Cardiac septum (tissue), 1 donor: ENCODE measurements at places on chromosomes 2 and 18. TPM values are rescaled to one million over a fixed set of nuclear protein-coding genes. Genes with fewer than 3 reads are reported as not detected.

DNA sequence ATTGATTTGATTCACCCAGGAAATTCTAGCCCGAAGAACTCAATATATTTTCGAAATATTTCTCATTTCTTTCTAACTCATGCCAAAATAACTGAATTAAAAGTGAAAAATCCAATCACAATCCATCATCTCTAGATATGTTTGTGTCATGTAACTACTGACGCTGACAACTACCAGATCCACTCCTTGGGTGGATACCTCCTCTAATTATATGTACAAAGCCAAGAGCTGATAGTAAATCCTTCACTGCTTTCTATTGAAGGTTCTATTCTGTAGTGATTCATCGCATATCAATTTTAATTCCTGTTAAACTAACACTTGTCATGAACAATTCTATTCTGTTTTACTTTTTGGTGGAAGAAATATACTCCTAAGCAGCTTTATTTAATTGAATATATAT, 1056.6 kb upstream of the NXPH2 start:
- DNase-seq = no peak

DNA sequence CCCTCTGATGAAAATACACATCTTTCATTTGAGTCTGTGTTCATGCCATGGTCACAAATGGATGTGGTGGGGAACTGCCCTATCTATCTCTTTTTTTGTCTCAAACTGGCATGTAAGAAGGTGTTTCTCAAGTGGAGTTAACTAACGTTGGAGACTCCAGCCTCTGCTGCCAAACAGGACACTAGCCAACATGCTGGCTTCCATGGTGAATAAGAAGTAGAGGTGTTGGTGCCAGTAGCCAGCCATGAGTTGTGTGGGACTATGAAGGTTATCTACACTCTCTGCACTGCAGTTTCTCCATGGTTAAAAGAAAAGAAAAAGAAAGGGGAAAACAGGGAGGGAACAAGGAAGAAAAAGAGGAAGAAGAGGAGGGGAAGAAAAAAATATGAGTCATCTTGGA, 149.0 kb upstream of the TMEM200C start:
- DNase-seq = no peak

GRCh38 chr18:56390626-56391025, 247.8 kb downstream of the TXNL1 start:
- DNase-seq = no peak

The IDH1 gene
- total RNA-seq = 17.7 TPM
